ENCODE measurements at places on chromosomes 2 and 18.
A peak's percentile ranks its signal among the peaks of the same experiment; 100 is the strongest.

DNA sequence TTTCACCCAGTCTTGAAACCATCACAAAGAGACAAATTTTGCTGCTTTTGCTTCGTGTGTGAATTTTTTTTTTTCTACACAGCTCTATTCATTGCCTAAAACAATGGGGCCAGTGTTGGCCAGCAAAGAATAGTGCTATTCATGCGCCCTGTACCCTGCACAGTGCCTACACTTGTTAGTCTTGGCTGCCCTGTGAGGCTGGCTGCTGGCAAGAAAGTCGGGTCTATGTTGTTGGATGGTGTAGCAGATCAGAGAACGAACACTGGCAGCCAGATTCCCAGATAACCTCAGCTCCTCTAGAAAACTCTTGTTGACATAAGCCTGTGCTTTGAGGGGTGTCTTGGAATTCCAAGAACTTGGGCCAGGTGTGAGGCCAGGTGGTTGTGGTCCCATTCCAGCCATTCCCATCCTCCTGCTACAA, 455.7 kb upstream of the TCF4 start:
- DNase-seq = no peak

DNA sequence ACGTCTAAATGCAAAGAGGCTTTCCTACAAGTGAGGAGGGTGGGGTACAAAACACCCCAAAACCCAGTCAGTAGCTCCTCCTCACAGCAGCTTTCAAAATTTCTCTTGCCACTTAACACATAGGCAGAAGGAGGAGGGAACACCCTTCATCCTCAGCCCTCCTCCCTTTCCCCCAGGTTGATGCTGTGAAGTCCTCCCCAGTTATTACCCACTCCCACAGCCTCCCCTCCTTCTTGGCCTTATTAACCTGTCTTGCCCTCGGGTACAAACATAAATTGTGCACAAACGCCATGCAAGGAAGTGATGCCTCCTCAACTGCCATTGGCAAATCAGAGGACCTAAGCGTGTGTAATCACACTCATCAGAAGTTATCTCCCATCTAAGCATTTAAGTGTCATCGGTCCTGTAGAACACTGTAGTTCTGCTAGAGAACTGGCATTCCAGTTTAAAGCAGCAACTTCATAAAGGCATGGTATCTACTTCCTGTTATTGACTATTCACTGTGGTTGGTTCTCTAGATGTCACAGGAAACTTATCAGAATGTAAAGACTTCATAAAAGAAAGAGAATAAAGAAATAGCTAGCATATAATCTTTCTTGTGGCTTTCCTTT, at the start of gene DSC1:
Gene DSC1, minus strand, starts transcription at position 32 of the 611 bp plus-strand sequence. CDS start 262 bp downstream, outside the sequence.
- no peak for DNase-seq

- DNase-seq = no peak
These were observed 6.5 kb downstream of the METTL5 start for GRCh38 chr2:169818241-169818640.

- DNase-seq = no peak
These were observed 16.2 kb downstream of the ARHGAP25 start for GRCh38 chr2:68750592-68751396.

GRCh38 chr18:69469444-69469919, 68.8 kb downstream of the DOK6 start:
- DNase-seq = peak; percentile 20

DNA sequence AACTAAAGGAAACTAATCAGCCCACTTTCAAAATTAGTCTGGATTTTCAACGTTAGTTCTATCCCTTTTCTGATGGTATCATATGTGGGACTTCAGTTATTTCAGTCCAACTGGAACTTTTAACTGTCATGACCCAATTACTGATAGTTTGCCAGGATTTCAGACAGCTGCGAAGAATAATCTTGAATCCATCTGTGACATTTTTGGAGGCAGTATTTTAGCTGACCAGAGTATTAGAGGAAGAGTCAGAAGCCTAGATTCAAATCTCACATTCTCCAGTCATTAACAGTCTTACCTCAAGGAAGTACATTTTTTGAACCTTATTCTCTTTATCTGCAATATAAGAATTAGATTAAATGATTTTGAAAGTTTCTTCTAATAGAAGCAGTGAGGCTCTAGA, 81.3 kb downstream of the PTRHD1 start:
- DNase-seq = no peak

DNA sequence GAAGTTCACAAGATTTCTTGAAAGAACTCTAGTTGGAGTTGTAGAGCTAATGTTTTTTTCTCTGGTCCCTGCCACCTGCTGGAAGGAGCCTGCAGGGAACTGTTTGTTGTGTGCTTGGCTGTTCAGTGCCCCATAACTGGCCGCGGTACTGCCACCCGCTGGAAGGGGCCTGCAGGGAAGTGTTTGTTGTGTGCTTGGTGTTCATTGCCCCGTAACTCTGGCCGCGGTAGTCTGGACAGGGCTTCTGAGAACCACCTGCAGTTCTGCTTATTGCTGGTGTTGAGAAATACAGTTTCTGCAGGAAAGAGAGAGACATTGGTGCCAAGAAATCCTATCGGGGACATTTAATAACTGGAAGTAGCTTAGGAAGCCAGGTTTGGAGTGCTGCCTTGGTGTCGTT, 58.1 kb downstream of the AGAP1 start:
- no peak for DNase-seq

DNA sequence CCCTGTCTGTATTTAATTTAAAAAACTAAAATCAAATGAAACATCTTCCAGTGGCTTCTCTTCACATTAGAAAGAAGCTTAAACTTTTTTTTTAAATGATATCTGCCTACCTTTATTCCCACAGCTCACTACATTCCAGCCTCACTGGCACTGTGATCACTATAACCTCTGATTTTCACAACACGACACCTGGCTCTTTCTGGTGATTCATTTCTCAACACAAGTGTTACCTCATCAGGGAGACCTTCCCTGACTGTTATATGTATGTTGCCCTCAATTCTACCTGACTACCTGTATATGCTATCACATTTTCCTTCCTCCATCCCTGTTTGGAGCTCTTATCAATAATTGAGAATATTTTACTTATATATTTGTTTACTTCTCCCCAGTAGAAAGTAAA, 76.6 kb downstream of the BAZ2B start:
- no peak for DNase-seq

- DNase-seq = no peak
These were observed 647 bp downstream of the CCDC121 start for GRCh38 chr2:27627963-27628766.

- no peak for DNase-seq
These were observed 141.5 kb downstream of the WDSUB1 start for GRCh38 chr2:159144776-159145614.

GRCh38 chr2:46781468-46782189, 134.0 kb downstream of the MCFD2 start:
- DNase-seq = no peak

- no peak for DNase-seq
These were observed 28.8 kb downstream of the HADHB start for GRCh38 chr2:26273501-26273900.

GRCh38 chr2:27314709-27315108, 6.5 kb upstream of the UCN start:
- DNase-seq = no peak

DNA sequence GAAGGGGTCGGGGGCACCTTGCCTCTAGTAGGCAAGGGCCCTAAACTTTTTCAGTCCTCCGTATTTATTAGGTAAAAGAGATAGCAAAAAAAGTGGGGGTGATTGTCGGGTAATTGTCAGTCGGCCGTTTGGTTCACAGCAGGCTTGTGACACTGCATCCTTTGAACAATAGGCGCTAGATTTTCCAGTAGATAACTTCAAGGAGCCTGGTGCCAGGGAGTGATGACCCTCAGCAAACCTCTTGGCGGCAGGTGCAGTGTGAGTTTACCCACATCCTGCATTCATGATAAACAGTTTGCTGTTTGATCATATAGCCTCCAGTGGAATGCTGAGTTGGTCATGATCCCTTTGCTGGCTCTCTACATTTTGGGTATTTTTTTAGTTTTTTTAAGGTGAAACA, 22.9 kb downstream of the SERPINB8 start:
- no peak for DNase-seq

DNA sequence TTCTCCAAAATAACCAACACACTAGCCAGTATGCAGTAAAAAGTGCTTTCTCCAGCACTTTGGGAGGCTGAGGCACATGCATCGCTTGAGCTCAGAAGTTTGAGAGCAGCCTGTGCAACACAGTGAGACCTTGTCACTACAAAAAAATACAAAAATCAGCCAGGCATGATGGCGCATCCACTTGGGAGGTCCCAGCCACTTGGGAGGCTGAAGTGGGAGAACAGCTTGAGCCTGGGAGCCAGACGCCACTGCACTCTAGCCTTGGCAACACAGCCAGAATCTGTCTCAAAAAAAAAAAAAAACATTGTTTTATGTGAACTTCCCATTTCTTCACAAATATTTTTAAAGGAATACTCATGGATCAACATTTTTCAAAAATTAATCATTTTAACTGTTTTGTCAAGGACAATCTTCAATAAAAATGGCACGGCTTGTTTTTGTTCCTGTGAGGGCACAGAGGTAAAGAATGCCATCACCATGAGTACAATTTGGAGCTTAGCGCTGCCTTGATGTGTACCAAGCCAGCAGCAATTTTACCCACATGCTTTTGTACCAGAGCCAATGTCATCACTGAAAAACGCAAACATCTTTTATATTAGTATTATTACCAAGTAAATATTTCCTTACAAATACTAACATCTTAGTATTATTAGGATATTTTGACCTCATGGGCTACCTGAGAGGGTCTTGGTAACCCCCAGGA, 26.7 kb downstream of the RAB1A start:
- DNase-seq = no peak

GRCh38 chr18:12585218-12585617, 72.7 kb downstream of the SPIRE1 start:
- DNase-seq = no peak

DNA sequence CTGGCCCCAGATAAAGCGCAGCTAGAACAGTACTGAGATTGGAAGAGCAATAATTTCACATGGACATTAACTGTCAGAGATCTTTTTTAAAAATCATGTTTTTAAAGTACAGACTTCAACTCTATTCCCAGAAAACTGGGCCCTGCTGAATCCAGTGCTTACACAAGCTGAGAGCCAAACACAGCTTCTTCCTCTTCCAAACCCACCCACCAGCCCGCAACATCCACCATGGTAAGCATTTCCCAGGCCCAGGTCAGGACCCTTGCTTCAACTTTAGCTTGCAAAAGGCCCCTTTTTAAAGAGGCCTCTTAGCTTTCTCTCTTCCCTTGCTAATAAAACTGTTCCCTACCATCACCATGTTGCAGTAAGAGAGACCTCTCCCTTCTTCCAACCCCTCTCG, 2.1 kb downstream of the AAK1 start:
- DNase-seq = no peak

DNA sequence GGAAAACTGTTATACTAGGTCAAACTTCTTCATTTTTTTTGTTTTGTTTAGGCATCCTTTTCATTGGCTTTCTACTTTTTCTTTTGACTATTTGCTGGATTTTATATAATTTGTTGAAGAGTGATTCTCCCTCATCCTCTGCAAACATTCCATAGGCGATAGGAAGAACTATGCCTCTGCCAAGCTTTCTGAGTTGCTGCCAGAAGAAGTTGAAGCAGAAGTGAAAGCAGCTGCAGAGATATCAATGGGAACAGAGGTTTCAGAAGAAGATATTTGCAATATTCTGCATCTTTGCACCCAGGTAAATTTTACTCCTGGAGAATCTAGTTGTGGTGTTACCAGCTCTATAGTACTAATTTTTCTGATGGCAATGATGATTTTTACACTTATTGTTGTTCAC, 25.4 kb downstream of the NOP58 start:
- no peak for DNase-seq

DNA sequence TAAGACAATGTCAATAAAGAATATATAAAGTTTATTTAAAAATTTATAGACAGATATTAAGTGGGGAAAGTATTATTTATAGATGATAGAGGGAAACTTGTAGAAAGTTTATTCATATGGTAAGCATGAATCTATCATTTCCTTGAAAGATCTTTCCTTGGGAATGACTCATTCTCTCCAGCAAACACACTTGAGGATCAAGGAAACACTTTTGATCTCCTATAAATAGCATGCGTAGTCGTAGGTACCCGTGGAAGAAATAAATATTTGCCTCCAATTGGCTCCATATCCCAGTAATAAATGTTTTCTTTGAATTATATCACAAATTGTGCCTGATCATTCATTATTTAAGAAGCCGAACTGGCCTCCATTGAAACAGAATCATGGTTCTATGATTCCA, 483.4 kb downstream of the RNF144A start:
- no peak for DNase-seq

- no peak for DNase-seq
These were observed 131.3 kb upstream of the TWIST2 start for GRCh38 chr2:238716585-238716984.

DNA sequence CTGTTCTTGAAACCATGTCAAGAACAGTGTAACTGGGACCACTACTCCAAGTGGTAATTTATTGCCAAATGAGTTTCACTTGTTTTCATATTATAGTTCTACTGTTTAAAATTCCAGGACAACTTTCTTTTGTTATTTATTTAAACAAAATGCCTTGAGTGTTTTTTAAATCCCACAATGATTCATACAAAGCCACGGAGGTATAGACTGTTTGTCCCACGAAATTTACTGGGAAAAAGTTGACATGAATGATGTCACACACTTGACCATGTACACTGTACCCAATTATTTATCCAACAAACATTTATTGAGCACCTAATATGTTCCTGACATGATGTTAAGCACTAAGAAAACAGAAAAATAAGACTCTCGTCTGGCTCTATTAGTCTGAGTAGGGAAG, 243.9 kb upstream of the SIX2 start:
- DNase-seq = no peak

DNA sequence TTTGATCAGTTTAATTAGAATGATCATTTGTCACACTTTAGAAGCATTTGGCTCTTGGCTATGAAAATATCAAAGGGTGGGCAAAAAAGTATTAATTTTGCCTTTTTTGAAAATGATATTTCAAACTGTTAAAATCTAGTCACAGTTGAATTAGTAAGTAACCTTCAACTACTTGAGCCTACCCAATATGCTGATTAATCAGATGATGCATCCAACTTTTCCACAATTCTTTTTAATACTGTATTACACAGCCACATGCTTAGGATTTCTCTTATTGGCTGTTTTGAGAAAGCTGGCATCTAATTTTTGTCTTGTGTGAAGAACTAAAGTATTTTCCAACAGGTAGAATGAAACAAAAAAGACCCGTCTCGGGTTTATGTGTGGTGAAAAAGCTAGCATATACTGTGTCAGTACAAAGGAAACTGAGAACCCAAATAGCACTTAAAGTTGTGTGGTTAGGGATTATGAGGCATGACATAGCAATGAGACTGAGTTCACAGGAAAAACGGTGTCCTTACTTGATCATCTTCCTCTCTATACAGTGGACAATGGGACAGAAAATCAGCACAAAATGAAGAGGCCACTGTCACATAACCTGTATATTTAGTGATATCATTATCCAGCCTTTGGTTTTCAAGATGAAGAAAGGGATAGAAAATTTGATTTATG, 11.7 kb downstream of the OSBPL6 start:
- no peak for DNase-seq

- DNase-seq = no peak
These were observed 58.7 kb upstream of the SH3RF3 start for GRCh38 chr2:109070290-109070689.

- DNase-seq = no peak
These were observed 4.9 kb upstream of the TMEM200C start for GRCh38 chr18:5900262-5900661.

GRCh38 chr2:217922101-217923006, 80.4 kb downstream of the TNS1 start:
- DNase-seq = no peak

Measured in stimulated activated CD4-positive, alpha-beta T cell treated with anti-CD3 and anti-CD28 coated beads, Interleukin-12 subunit alpha, Interleukin-12 subunit beta, amount 100 ng/mL, for 48 hours (primary cell).